ENCODE measurements at places on chromosomes 7 and 10. TPM values are rescaled to one million over a fixed set of nuclear protein-coding genes. Genes with fewer than 3 reads are reported as not detected.

The KIF20B gene
- 22.6 TPM for total RNA-seq

The NPC1L1 gene
- 0.16 TPM for total RNA-seq

The SPDYE8 gene
- not detected for total RNA-seq

The TEX47 gene
- total RNA-seq = not detected

The CACNB2 gene
- total RNA-seq = not detected

The PAPOLB gene
- total RNA-seq = not detected

The KCTD7 gene
- 35.8 TPM for total RNA-seq

The SLC26A3 gene
- total RNA-seq = not detected

The UMAD1 gene
- 20.1 TPM for total RNA-seq

The NUTM2E gene
- 0.77 TPM for total RNA-seq

GRCh38 chr10:11162828-11163599 lies 145.3 kb downstream of the CELF2 start:
- DNase-seq = peak; percentile 84

- no peak for DNase-seq
Measured at GRCh38 chr7:32536585-32536984, 41.3 kb downstream of the AVL9 start.

DNA sequence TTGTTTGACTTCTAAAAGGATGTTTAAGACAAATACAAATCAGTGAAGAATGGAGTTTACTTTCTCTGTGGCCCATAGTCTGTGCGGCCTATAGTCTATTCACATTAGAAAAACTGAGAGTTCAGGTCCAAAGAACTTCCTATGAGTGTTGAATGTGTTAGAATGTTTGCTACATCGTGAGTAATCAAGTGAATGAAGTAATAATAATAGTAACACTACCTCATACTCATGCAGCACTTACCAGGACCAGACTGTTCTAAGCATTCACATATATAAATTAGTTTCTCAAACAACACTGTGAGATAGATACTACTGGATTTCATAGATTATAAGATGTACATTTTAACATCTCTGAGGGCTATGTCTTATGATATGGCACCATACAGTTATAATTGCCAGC lies 70.4 kb downstream of the RALA start:
- DNase-seq = no peak

DNA sequence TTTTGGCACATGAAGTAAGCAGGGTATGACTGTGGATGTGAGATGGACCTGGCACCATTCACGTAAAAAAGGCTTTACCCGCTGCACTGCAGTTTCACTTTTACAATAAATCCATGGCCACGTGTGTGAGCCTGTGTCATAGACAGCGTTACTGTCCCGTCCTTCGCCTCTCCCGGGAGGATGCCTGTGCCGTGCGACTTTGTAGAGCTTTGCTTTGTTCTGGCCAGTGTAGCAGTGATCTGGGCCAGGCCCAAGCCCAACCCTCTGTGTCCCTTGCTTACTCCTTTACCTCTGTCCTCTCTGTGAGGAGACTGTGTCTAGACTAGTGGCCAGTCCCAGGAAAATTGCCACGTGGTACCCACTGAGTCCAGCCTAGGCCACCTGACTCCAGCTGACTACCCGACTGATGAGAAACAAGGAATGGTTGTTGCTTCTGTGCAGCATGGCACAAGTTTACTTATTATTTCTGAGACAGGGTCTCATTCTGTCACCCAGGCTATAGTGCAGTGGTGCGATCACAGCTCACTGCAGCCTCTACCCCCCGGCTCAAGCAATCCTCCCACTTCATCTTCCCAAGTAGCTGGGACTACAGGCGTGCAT lies 48.1 kb downstream of the JAKMIP3 start:
- no peak for DNase-seq

- DNase-seq = no peak
Measured at GRCh38 chr10:78148961-78149612, 115.4 kb downstream of the RPS24 start.

DNA sequence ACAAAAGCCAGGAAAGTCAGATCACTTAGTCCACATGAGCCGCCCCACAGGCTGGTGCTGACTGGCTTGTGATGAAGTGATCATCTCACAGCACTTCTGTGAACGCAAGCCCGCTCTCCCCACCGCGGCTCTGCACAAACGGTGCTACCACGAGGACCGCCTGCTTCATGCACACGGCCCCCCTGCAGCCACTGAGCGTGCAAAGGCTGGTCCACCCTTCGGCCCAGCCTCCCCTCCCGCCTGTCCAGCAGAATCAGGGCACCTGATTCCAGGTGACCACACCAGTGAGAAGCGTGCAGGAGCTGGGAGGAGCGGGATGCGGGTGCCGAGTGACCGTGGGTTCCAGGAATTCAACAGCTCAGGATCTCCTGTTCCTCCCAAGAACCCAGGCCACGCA lies 32.2 kb downstream of the MAD1L1 start:
- no peak for DNase-seq

DNA sequence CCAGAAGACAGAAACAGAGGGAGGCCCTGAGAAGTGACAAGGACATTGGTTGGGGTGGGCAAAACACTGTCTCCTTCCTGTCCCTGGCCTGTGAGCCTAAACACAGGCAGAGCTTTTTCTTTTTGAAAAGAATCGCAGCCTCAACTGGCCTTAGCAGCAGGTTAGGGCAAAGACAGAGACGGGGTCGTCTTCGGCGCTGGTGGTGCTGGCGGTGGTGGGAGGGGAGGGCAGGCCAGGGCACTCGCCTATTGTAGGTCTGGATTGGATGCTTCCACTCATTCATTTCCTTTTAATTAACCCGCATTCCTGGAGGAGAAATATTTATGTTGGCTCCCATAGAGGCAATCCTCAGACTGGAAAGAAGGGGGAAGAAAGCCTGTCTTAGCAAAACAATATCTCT lies 22.6 kb downstream of the WNT8B start:
- no peak for DNase-seq

- DNase-seq = no peak
Measured at GRCh38 chr7:132489776-132490237, 86.5 kb downstream of the PLXNA4 start.

- no peak for DNase-seq
Measured at GRCh38 chr7:142746264-142746663, 3.0 kb upstream of the PRSS1 start.

GRCh38 chr10:13728898-13729535 lies 142.3 kb downstream of the PRPF18 start:
- no peak for DNase-seq

- no peak for DNase-seq
Measured at GRCh38 chr7:48875045-48875916, 49.1 kb upstream of the CDC14C start.

GRCh38 chr7:146772601-146773000 lies 656.0 kb downstream of the CNTNAP2 start:
- no peak for DNase-seq

DNA sequence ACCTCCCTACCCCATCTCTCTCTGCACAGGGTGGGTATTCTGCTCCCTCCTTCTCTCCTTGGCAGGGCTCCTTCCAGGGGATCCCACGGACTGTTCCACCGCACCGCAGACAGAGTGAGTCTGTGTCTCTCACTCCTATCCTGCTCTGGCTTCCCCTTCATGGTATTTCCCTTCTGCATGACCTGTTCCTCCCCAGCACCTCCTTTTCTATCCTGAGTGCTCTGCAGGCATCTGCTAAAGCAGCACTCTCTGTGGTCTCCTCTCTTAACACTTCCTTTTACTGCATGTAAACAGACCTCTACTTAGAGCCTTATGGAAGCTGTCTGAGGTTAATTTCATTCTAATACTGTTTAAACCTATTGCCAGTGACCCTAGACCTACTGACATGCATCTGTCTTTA lies 171.5 kb downstream of the CCSER2 start:
- DNase-seq = no peak

DNA sequence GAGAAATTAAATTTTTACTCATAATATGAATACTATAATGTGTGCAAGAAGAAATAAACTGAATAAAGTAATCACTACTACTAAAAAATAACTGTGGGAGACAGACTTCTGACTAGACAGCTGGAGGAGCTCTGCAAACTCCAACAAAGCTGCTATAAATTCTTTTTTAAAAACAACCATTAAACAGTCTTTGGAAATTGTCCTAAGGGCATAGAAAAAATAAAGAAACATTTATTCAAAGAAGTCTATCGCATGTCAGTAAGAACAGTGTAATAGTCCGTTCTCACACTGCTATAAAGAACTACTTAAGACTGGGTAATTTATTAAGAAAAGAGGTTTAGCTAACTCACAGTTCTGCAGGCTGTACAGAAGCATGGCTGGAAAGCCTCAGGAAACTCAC lies 56.0 kb downstream of the ZPBP start:
- no peak for DNase-seq

DNA sequence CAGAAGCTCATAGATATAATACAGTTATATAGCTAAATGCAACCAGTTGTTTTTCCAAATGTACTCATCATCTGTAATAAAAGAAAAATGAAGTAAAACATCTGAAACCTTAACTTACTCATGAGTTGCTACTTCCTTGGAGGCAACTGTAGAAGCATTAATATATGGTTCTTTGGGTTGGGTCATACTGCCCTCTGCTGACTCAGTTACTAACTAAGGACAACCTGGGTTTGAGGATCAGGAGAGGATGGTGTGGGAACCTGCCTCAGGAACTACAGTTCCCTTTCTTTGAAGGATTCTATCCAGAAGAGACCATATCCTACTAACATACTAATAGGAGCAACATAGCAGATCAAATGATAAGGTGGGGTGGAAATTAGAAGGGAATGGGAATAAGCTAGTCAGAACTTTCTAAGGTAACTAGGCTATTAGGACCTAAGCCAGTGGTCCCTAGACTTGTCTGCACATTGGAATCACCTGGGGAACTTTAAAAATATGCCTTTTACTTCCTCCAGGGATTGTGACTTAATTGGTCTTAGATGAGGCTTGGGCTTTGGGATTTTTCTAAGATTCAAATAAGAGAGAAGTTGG lies 20.7 kb downstream of the COX15 start:
- DNase-seq = peak; percentile 36

DNA sequence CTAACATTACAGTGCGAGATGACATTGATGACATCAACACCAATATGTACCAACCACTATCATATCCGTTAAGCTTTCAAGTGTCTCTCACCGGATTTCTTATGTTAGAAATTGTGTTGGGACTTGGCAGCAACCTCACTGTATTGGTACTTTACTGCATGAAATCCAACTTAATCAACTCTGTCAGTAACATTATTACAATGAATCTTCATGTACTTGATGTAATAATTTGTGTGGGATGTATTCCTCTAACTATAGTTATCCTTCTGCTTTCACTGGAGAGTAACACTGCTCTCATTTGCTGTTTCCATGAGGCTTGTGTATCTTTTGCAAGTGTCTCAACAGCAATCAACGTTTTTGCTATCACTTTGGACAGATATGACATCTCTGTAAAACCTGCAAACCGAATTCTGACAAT lies 4.3 kb downstream of the GPR22 start:
- DNase-seq = no peak

GRCh38 chr10:96548589-96548988 lies 34.9 kb upstream of the TLL2 start:
- no peak for DNase-seq

DNA sequence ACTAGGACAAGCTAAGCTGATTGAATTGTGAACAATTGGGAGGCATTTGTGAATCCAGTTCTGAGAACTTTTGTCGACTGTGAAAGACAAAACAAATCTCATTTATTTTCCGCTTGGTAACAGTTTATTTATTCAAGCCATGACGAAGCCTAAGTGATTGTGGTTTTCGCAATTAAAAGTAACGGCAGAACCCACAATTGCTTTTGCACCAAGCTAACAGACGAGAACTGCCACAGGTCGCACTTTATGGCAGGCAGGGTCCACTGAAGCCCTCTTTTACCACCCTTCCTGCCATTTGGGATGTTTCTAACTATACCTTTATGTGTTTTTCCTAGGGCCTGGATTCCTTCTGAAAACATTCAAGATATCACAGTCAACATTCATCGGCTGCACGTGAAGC lies 111.2 kb downstream of the ZMYND11 start:
- DNase-seq = no peak

GRCh38 chr10:107280293-107280692 lies 115.8 kb upstream of the SORCS1 start:
- DNase-seq = no peak

- DNase-seq = no peak
Measured at GRCh38 chr10:55410415-55410885, 609.4 kb upstream of the PCDH15 start.

DNA sequence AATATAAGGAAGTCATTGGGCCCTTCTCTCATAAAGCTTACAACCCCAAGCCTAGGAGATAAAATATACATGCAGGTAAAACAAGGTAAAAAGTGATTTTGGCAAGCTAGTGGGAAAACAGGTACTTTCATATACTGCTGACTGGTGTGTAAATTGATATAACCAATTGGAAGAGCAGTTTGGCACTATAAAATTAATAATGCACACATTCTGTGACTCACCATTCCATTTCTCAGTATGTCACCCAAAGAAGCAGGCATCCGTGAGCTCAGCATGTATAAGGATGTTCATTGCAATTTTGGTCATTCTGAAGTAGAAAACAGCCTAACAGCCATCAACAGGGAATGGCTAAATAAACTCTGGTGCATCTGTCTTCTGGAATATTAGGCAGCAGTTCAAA lies 2.9 kb downstream of the MACROH2A2 start:
- DNase-seq = no peak

DNA sequence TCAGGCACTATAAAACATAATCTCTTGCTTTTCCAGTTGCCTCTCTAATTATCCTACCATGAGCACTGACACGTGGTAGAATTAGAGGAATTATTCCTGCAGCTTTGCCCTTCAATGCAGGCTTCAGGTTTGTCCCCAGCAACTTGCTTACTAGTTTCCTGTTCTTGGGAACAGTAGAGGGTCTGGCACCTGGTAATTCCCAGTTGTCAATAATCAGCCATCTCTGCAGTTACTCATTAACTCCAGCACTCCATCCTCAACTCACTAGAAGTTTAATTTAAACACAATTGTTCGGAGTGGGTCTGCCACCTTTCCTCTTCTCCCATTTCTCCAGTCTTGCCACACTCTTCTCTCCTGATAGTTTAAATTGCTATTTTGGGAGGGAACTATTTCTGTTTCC lies 324.3 kb upstream of the KIAA1217 start:
- no peak for DNase-seq
